ENCODE measurements at places on chromosomes 4 and X.

GRCh38 chrX:19177721-19178120 is 55.5 kb upstream of the ADGRG2 start:
- no peak for DNase-seq

- no peak for DNase-seq
These were observed 44.3 kb downstream of the IL21 start for GRCh38 chr4:122576261-122577188.

DNA sequence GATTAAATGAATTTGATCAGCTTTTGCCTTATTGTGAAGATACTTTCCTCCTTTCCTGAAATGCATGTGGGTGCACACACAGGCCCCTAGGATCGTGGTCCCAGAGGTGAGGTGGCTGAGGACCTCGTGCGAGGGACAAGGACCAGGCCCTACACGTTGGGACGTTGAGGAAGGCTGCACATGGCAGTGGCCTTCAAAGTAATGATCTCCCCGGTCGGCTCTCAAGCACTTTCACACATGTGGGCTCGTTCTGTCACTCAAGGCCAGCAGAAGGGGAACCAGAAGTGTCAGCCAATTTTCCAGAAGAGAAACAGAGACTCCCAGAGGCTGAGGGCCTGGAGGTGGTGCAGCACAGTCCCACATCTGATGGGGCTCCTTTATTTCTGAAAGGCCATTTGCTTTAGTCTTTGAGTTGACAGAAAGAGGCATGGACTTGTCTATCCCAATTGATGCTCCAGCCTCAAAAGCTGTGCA is 196.8 kb downstream of the AFAP1 start:
- DNase-seq = no peak

- DNase-seq = no peak
These were observed 22.4 kb downstream of the TLR2 start for GRCh38 chr4:153706519-153706918.

- no peak for DNase-seq
These were observed 68.5 kb downstream of the GAB1 start for GRCh38 chr4:143405075-143405730.

DNA sequence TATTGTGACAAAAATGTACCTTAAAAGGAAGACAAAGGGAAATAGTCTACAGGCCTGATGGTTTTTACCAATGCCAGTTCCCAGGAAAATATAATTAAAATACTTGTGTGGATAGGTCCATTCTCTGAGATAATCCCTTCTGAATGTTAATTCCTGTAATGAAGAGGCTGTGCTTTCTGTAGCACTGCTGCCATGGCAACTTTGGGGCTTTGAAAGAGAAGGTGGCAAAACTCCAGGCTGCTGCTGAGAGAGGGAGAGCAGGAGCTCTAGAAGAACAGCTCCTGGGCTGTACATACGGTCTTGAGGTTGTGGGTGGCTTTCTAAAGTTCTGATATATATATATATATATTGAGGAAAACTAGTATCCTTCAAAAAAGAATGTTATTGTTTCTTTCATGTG is 125.4 kb downstream of the PDLIM5 start:
- DNase-seq = no peak

- no peak for DNase-seq
These were observed 13.5 kb downstream of the DCHS2 start for GRCh38 chr4:154478128-154478527.

- DNase-seq = no peak
These were observed 292.5 kb downstream of the CHIC1 start for GRCh38 chrX:73855546-73855945.

DNA sequence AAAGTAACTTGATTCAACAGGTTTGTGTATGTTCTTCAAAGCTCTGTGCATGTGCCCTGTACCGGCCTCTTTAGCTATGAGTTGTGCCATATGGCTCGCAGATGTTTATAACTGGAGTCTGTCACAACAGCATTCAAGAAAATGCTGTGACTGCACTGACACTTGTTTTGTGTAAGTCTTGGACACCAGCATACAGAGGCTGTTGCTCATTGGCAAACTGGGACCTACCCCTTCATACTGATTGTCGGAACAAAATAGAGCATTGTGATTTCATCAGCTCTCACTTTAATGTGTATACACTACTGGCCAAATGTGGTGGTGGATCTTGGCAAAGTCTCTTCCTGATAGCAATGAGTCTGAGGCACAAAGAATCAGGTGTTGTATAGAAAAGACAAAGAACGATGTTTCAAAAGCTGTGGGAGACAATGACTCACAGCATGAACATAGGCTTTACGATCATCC is 133.9 kb downstream of the EGF start:
- DNase-seq = no peak

DNA sequence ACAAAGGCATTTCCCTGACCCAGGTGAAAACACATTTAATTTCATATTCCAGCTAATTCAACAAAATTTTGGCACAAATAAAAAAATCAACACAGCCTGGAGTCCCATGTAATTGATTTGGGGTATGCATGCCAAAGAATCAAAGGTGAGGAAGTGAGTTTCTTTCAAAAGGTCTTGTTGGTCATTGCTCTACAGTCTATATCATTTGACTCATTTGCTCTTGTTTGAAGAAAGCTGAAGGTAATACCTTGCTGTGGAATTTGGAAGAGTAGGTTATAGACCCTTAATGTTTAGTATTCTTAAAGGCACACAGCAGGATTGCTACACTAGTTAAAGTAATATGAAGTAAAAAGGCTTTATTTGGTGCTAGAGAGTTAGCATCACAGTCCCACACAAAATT is 25.4 kb downstream of the COL4A6 start:
- no peak for DNase-seq

GRCh38 chr4:180925805-180926204 is 1317.4 kb upstream of the TENM3 start:
- no peak for DNase-seq

DNA sequence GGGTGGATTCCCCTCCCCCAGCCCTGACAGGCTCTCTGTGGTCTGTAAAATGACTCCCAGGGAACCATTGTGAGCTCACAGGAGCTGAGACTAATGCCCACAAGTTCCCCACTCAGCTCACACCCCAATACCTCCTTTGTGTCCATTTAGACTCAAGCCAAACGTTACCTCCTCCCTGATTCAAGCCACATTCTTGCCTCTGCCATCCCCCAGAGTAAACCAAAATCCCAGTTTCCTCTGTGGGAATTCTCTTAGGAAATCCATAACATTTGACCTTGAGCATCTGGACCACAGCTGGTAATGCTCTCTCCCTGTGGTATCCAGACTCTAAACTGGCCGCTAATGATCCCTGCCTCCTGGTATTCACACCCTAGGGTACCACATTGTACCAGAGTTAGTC is 26.3 kb upstream of the KDM5C start:
- DNase-seq = no peak

GRCh38 chr4:2011583-2011982 is 2.8 kb upstream of the NELFA start:
- no peak for DNase-seq

DNA sequence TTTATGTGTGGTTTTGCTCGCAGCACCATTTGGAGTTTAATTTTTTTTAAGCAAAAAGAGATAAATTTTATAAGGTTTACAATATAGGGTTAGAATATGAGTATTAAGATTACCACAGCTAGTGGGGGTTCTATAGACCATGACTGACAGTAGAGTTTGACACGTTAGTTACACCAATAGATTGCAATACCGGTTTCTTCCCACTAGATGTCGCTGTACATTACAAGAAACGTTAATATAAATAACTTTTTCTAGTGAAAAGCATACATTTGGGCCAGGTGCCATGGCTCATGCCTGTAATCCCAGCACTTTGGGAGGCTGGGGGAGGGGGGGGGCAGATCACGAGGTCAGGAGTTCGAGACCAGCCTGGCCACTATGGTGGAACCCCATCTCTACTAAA is 433.6 kb downstream of the MAGEB5 start:
- no peak for DNase-seq

DNA sequence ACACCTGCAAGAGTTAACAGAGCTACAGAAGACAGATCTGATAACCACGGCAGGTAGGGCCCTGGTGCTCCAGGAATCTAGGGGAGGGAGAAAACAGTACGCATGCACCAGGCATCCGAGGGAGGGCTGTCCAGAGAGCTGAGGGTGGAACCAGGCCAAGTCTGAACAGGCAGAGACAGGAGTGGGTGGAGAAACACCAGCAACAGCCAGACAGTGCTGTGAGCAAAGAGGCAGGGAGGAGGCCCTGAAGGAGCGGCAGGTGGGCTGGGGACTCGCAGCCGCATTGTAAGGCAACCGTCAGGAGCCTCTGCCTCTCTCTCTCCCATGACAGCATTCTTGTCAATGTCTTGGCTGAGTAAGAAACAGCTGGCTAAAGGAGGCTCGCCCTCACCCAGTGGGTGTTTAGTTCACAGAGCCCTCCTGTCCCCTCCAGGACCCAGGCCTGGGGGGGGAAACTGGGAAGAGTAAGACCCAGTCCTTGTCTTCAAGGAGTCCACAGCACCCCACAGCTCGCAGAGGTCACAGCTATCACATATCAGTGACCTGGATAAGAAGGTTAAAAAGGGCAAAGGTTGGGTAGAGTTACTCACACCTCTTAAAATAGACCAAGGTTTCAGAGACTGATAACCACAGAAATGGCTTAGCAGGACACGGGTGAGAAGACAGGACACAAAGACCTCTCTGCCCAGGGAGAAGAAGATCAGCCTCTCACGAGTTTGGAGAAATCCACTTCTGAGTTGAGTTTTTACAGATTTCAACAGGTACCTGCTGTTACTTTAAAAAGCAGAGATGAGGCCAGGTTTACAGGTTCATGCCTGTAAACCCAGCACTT is 10.5 kb downstream of the ACSL1 start:
- DNase-seq = no peak

GRCh38 chr4:81836716-81837115 is 365.0 kb upstream of the RASGEF1B start:
- DNase-seq = no peak

DNA sequence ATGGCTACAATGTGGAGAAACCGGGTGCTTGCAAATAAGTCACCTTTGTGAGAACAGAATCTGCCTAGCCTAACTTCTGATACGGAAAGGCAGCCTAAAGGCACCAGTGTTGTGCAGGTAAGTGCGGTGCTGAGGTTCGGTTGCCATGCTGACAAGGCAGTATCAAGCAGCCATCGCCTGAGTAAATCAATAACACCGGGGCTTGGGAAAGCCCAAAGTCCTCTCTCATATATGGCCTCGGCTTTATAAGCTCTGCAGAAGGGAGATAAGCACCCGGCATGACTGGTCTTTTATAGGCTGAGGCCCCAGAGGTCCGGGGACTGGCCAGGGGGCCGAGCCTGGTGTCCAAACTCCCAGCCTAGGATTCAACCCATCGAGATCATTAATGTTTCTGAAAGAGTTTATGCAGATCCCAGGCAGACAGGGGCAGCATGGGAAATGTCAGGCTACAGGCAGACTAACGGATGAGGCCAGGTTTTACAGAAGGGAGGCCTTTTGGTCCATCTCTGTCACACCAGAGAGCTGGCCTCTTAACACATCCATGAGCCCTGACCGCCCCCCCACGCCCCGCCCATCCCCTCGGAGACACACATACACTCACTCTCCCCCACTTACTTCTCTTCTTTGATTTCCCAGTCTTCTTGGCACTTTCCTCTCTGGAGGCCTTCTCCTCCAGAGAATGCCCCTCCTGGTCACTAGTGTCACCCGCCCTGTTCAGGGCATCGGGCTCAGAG is 38.5 kb downstream of the ELF4 start:
- DNase-seq = no peak

DNA sequence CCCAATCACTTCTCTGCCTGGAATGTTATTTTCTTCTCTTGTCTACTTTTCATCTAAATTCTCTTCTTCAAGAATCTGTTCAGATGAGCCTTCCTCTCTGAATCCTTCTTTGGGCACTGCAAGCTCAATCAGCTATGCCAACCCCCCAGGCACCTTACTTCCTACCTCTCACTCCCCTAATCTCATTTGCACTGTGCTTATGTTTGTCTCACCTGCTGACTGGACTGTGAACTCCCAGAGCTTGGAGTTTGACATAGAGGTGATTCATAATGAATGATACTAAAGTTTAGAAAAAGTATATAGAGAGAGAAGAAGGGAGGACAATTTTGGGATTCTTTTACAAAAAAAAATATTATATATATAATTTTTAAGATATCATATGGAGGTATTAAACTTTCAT is 36.3 kb downstream of the ANXA10 start:
- DNase-seq = no peak

DNA sequence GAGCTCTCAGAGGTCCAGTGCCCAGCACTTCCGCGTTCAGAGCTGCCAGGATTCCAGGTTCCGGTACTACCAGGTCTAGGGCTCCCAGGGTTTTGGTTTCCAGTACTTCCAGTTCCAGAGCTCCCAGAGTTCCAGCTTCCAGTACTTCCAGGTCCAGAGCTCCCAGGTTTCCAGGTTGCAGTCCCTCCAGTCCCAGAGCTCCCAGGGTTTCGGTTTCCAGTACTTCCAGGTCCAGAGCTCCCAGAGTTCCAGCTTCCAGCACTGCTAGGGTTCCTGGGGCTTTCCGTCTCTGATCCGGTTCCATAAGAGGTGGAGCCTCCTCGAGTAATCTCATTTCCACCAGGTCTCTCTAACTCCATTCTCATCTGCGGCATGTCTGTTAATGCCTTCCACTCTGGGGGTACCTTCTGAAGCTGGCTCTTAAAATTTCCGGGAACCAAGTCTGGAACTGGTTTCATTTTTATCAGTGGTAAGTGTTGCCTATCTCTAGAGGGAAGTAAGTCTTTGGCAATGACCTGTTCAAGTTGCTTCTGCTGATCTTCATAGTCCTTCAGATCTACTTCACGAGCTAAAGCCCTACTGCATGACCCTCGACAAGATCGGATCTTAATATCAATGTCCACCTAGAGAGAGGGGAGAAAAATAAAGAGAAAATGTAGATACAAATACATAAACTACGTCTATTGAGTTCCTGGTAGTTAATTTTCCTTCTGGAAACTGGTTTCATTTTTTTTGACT is 4.1 kb downstream of the FGA start:
- DNase-seq = no peak

- no peak for DNase-seq
These were observed 45.4 kb downstream of the TTC29 start for GRCh38 chr4:146900295-146900694.

GRCh38 chr4:149933883-149934282 is 118.2 kb upstream of the IQCM start:
- no peak for DNase-seq

GRCh38 chr4:84381759-84382158 is 117.3 kb downstream of the NKX6-1 start:
- DNase-seq = no peak

- no peak for DNase-seq
These were observed 1881.7 kb downstream of the PCDH7 start for GRCh38 chr4:32601848-32602247.

DNA sequence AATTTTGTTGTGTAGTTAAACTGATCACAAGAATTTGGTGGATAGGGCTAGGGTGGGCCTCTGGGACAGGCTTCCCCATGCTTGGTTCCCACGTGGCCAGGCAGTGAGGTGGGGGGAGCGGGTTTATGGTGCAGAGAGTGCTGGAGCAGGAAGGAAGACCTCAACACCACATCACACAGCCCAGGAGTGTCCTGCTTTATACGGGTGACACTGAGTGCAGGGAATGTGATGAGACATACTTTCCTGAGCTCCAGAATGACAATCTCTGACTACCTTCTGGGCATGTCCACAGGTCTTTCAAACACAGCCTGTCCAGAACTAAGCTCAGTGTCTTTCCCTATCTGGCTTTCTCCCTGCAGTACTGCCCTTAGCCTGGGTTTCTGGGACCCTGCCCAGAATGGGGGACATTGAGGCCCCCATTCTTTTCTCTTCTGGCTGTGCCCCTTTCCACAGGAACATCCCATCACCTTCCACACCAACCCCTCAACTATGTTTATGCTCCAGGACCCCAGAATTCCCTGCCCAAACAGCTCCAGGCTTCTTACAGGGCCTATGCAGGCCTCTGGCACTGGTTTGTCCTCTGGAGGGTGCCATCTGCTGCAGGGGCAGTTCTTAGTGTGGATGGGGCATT is 36.5 kb upstream of the RASL11B start:
- no peak for DNase-seq

- no peak for DNase-seq
These were observed 123.6 kb upstream of the LIMCH1 start for GRCh38 chr4:41414412-41414779.
